ENCODE measurements at places on chromosomes 2 and 18.

GRCh38 chr18:79690586-79691482 is 11.2 kb downstream of the CTDP1 start:
- no peak for DNase-seq

- no peak for DNase-seq
Measured at GRCh38 chr2:234490271-234491091, 6.4 kb downstream of the ARL4C start.

DNA sequence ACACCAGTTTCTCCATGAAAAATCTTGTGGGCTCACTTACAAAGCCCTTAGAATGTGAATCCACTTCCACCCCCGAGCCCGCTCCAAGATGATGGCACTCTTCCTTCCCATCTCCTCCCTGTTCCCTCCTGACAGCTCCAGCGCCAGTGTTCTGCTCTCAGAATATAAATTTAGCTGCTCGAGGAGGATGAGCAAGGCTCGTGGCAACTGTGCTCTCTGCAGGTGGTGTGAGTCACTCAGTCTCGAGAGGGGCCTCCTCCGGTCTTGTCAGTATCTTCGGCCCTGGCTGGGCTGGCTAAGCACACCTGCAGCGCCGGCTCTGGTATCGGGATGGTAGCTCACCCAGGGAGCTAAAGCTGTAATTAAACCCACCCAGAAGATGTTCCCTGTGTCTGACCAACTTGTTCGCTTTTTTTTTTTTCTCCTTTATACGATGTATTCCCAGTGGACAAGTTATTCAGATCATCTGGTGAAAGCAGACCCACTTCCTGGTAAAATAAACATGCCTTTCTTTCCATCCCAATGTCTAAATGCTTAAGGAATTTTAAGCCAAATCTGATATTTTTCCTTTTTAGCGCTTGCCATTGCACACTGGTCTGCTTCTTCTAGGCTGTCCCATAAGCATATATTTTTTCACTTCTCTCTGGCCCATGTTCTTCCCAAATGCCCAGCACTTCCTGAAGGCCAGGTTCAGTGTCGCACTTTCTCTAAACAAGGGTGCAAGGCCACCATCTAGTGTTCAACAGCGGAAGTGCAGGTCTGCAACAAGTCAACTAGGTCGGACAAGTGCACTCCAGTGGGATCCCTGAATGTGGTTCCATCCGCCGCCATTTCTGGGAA is 31.4 kb upstream of the YPEL5 start:
- peak; percentile 81 for DNase-seq

DNA sequence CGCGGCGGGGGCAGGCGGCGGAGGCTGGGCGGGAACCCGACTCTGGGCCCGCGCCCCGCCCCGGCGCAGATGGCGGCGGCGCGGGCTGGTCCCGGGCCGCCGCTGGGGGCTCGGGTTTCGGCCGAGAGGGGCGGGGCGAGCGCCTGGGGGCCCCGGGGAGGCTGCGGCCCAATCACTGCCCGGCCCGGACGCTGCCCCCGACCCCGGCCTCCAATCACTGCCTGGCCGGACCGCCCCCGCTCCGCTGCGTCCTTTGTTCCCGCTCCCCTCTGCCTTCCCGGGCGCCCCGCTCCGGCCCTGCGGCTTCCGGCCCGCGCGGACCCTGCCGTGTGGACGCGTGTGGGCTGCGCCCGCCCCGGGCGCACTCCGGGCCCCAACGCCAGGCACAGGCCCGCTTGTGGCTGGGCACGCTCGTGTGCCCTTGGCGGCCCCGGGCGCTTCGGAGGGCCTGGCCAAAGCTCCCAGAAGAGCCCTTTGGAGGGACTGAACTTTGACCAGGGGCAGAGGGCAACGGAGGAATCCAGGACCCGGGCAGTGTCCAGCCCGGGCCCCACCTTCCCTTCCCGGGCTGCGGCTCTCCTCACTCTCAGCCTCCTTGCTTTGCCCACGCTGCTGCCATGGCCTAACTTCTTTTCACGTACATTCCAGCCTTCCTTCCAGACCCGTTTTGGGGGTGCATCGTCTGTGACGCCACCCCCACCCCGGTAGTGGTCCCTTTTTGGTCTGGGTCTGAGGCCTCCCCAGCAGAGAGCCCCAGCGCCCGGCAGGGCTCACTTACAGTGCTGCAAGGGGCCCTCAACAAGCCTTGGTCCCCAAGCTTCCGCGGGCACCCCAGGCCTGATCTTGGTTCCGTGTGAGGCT is 27.1 kb upstream of the PTMA start:
- DNase-seq = peak; percentile 97

- no peak for DNase-seq
Measured at GRCh38 chr2:241509155-241509784, 886 bp upstream of the STK25 start.

GRCh38 chr2:238527565-238527964 is 100.8 kb downstream of the ASB1 start:
- peak; percentile 85 for DNase-seq

GRCh38 chr2:239926587-239927232 is 98.4 kb downstream of the NDUFA10 start:
- no peak for DNase-seq

GRCh38 chr2:96642564-96643360 is at the start of gene FER1L5:
Gene FER1L5 (plus strand): TSS chr2:96642764. CDS start chr2:96642837, 73 bp downstream.
- DNase-seq = peak; percentile 53

DNA sequence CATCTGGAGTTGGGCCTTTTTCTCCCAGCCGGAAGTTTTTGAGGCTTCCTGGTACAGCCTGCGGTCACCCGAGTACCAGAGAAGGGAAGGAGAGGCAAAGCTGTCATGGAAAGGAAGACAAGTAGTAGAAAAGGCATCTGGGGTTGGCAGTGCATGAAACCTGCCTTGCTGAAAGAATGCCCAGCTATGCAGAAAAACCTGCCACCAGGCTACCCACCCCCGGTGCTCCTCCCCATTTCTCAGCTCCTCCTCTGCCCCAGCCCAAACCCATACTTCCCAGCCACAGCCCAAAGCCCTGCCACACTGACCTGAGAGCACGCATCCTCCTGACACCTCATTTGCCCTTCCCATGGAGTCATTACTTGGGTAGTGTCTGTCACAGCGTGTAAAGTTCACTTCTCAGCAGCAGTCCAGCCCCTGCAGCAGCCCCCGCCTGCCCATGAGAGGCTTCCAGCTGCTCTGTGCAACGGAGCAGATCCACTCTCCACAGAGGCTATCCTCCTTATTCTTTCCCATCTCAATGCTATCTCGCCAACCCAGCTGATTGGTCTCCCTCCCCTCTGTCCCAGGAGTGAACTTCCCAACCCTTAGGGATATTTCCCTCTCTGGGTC is 40.4 kb upstream of the MAL start:
- no peak for DNase-seq

GRCh38 chr2:173496746-173497145 is 142.1 kb downstream of the CDCA7 start:
- DNase-seq = peak; percentile 26

DNA sequence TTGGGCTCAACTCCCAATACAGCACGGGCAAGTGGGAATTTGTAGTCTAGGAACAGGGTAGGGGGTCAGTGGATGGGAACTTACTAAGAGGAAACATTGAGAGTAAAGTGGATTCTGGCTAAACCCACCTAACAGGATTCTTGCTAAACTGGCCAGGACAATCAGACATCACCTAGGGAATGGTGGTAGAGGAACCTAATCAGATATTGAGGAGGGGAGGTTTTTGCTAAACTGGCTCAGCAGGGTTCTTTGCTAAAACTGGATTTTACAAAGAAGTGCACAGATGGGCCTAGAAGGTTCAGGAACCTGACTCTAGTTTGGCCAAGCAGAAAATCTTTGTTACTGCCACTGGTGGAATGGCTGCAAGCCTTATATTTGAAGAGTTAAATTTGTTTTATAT is 55.9 kb downstream of the INPP4A start:
- DNase-seq = no peak

GRCh38 chr2:237552908-237553307 is 13.5 kb upstream of the PRLH start:
- DNase-seq = no peak

DNA sequence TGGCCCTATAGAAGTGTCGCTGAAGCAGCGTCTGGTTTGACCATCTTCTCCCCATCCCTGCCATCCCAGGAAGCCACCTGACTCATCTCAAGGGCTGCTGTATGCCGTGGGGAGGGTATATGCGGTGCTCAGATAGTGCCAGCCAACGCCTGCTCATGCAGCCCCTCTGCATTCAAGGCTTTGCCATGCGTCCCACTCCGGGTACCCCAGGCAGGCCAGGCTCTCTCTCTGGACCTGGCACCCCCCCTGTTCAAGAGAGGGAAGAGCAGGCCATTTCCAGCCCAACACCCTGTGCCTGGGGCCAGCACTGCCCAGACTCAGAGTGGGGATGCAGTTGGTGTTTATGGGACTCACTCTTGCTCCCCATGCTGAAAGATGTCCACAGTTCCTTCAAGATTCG is 130.0 kb downstream of the GLI2 start:
- no peak for DNase-seq

GRCh38 chr2:150787353-150788093 is 300.1 kb upstream of the RND3 start:
- DNase-seq = no peak

GRCh38 chr2:30465171-30465545 is 18.1 kb downstream of the LCLAT1 start:
- DNase-seq = no peak

GRCh38 chr2:120632796-120633646 is 102.6 kb upstream of the GLI2 start:
- no peak for DNase-seq

GRCh38 chr18:59358414-59358711 is 702 bp downstream of the LMAN1 start:
- DNase-seq = peak; percentile 21

DNA sequence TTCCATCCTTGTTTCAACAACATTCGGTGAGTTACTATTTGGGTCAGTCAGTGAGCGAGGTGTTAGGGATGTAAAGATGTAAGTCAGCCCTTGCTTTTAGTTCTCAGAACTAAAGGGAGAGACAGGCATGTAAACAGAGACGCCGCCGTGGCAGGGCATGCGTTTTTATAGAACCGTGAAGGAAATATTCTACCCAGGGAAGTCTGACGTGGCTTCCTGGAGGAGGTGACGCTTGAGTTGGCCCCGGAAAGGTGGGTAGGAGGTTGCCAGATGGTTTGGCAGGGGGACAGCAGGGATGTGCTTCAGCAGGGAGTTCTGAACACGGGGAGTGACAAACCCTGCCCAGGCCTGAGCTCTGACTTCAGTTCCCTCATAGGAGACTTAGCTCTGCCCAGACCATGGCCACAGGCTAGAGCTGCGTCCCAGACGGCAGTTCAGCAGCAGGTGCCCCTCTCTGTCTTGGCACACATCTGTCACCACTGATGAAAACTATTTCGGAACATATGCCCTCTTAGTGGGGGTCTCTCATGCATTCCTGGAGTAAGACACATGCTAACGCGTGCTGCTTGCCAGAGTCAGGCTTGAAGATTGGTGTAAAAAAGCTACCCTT is 23.4 kb upstream of the RPL31 start:
- DNase-seq = no peak

DNA sequence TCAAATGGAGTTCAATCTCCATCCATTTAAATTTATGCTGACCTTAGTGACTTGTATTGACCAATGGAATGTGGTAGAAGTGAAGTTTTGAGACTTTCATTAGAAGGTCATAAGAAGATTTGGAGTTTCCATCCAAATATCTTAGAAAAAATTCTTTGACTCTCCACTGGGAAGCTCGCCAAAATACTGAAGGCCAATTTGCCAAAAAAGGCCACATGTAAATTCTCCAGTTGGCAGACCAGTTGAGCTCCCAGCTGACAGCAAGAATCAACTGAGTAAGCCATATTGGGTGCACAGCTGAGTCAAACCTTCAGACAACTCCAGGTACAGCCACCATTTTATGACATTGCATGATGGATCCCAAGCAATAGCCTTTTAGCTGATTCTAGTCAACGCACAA is 228.3 kb upstream of the SETBP1 start:
- peak; percentile 24 for DNase-seq

- no peak for DNase-seq
Measured at GRCh38 chr2:98026292-98026691, 30.5 kb upstream of the TMEM131 start.

GRCh38 chr18:31819106-31819924 is 58.6 kb upstream of the SLC25A52 start:
- DNase-seq = peak; percentile 33

- DNase-seq = no peak
Measured at GRCh38 chr18:58902961-58903360, 38.3 kb downstream of the ZNF532 start.

DNA sequence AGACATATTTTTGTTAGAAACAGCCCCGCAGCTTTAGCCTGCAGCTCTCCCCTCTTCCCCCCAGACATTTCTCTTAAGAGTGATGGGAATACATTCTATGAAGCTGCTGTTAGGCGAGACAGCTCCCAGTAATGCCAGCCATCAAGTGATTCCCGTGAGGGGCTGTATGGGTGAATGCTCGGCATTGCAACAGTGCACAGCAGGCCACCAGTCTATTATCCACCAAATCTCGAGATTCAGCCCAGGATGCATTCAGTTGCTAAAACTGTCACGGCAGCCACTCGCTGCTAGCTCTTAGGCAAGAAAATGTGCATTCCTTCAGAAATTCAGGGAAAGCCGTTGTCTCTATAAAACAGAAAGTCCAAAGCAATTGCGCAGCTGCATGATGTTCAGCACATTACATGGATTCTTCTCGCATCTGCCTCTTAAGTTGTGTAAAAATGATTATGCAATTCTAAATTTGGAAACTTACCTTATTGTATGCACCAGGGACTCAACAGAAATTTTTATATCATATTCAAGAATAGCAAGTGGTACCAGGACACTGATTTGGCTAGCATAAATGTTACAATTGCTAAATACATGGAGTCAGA is 211.3 kb upstream of the ARL4C start:
- no peak for DNase-seq

DNA sequence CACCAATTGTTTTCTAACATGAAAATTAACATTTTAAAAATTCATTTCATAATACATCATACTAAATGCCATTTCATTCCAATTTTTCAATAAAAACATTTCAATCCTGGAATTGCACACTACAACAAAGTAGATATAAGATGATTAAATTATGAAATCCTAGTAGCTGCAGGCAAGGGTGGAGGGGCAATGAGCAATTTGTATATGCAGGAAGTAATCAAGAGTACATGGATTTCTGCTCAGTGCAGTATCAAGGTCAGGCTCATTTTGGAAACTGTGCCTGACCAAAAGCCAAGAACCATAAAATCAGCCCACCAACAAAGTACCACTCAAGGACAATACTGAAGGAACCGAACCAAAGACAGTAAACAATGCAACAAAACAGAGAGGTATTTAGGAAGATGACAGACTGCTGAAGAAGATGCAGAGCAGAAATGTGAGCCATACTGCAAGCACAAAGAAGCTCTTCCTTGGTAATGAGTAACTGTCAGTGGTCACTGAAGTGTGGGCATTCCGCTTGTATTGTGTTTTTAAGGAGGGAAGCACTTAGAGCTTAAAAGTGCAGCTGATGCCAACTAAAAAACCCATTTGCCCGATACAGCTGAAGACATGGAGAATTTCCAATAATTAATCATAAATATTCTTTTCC is 34.5 kb upstream of the DSEL start:
- no peak for DNase-seq

- DNase-seq = no peak
Measured at GRCh38 chr2:212990697-212991096, 160.7 kb downstream of the IKZF2 start.

GRCh38 chr2:151171186-151171585 is 90.5 kb downstream of the RBM43 start:
- DNase-seq = no peak
